ENCODE measurements at places on chromosomes 12 and 14.
A peak's percentile ranks its signal among the peaks of the same experiment; 100 is the strongest.

GRCh38 chr12:131232036-131232435 lies 278.3 kb downstream of the ADGRD1 start:
- DNase-seq: no peak

- no peak for DNase-seq
Observed at GRCh38 chr12:120760349-120761254, 35.0 kb downstream of the ACADS start.

GRCh38 chr12:42275499-42275898 lies 37.5 kb upstream of the YAF2 start:
- no peak for DNase-seq

DNA sequence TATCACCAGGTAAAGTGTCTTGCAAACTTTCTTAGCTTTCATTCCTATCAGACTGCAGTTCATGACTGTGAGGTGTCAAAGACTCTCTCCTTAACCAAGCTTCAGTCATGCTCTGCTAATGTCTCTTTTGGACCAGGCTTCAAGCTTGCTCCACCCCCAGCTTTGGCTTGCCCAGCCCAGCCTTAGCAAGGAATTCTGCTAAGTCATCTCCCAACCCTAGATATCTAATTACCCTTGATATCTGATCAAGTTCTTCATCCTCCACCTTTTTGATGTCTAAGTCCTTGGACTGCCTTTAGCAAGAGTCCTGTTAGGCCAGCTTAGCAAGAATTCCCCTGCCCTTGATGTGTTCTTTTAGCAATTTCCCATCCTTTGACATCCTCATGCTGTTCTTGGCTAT lies 108.9 kb upstream of the FGD4 start:
- DNase-seq: no peak

DNA sequence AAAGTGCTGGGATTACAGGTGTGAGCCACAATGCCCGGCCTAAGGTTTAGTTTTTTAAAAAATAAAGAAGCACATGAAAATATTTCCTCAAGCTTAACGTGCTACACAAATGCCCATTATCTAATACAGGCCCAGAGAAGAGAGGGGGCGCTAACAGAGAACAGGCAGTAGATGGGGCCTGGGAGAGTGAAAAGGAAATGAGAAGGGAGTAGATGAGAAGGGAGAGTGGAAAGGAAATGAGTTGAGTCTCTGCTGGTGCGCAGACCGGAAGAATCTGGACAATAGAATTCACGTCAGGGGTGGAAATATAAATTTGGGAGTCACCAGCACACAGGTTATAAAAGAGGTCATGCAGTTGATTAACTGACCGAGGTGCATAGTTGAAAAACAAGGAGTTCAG lies 10.7 kb downstream of the PXN start:
- no peak for DNase-seq

DNA sequence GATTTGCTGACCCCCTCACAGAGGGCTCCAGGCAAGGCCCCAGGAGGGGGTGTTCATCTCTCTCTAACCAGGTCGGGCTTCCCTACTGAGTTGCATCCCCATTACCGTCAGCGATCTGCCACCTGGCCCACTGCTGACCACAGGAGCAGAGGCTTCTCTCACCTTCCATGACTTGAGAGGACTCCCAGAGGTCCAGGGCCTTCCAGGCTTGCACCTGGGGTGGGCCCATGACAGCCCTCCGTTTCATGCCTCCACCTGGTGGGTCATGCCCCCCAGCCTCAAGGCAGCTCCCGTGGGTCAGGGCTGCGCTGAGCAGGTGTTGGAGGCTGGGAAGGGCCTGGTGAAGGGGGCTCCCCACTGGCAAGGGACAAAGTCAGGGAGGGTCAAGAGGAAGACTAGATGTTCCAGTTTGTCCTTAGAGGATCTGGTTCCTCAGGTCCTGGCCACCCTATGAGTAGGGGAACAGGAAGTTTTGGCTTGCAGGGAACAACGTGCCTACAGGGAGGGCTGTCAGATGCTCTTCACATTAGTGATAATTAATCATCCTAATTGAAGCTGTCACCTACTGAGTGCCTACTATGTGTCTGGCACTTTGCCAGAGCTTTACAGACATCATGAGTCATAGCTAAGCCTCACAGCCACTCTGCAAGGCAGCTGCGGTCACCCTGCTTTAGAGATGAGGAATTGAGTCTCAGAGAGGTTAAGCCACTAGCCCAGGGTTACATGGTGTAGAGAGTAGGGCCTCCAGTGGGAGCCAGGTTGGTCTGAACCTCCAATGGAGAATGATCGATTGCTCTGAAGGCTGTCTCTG lies 13.8 kb downstream of the NFKBIA start:
- DNase-seq: peak; percentile 57

GRCh38 chr14:73998726-73999125 lies 20.4 kb downstream of the ENTPD5 start:
- DNase-seq: no peak

- DNase-seq: no peak
Observed at GRCh38 chr14:22915886-22916521, 2.9 kb downstream of the RBM23 start.

DNA sequence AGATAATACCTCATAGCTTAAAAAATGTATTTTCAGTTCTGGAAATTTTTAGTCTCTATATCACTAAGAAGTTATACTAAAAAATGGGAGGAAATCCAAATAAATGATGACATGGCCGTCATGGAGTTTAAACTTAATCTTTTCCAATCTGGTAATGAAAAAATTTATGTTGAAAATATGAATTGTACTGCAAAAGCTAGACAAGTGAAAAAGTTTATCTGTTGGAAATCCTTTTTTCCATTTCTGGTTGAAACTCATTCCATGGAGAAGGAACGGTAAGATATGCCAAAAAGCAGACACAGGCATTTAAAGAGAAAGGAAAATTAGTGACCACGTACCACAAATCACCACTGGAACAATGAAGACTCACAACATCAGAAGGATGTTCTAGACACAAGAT lies 314.2 kb upstream of the PRICKLE1 start:
- DNase-seq: no peak

DNA sequence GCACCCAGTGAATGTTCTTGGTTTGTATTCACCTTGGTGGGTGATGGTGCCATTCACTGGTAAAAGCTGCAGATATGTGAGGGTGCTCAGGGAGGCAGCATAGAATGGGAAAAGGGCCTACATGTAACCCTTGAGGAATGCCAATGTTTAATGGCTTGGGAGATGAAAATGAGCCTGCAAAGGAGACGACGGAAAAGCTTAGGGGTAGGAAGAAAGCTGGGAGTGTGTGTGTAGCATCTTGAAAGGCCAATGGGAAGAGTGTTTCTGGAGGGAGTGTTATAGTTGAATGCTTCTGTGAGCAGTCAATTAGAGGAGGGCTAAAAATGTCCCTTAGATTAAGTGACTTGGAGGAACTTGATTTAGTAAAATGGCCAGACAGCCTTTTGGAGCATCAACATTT lies 24.9 kb downstream of the PPM1A start:
- no peak for DNase-seq

GRCh38 chr14:65709576-65709975 lies 297.0 kb downstream of the FUT8 start:
- no peak for DNase-seq

DNA sequence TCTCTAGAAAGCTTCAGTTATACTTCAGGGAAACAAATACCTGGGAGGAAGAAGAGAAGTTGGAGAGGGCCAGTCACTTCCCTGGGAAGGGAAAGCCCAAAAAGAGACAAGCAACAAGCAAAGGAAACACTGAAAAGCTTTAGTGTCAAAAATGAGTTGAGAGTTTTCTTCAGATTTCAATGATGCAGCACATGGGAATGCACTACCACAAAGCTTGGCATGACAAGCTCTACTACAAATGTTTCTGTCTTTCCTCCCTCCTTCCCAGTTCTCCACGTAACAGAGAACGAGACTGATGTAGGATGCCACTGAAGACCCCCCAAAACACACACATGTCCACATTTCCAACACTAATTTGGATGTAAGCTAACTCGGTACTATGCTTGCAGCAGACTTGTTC lies 26.8 kb upstream of the ADAMTS20 start:
- DNase-seq: no peak

- peak; percentile 27 for DNase-seq
Observed at GRCh38 chr12:101939856-101940265, 62.5 kb downstream of the DRAM1 start.

DNA sequence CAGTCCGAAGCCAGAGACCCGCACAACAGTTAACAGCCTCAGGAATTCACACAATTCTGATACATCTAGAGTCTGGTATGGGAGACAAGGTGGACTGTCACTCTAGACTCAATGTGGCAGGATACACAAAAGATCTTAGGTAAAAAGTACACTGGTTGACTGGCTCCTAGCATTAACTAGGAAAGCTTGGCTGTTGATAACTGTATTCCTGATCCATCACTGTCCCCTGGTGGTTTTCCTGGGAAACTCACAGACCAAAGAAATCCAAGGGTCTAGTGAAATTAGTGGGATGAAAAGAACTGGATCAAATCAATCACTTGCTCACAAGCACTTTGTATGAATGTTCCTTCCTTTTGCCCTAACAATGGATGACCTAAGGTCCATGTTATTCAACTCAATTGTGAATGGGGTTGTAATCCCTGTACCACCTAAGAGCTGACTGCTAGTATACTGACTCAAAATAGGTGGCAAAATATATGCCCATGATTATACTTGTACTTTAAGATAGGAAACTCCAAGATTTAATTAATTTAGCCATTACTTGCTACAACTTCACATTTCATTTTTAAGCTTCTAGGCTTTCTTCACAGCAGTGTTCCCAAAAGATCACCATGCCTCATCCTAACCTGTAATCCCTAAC lies 14.0 kb downstream of the NPC2 start:
- DNase-seq: no peak

DNA sequence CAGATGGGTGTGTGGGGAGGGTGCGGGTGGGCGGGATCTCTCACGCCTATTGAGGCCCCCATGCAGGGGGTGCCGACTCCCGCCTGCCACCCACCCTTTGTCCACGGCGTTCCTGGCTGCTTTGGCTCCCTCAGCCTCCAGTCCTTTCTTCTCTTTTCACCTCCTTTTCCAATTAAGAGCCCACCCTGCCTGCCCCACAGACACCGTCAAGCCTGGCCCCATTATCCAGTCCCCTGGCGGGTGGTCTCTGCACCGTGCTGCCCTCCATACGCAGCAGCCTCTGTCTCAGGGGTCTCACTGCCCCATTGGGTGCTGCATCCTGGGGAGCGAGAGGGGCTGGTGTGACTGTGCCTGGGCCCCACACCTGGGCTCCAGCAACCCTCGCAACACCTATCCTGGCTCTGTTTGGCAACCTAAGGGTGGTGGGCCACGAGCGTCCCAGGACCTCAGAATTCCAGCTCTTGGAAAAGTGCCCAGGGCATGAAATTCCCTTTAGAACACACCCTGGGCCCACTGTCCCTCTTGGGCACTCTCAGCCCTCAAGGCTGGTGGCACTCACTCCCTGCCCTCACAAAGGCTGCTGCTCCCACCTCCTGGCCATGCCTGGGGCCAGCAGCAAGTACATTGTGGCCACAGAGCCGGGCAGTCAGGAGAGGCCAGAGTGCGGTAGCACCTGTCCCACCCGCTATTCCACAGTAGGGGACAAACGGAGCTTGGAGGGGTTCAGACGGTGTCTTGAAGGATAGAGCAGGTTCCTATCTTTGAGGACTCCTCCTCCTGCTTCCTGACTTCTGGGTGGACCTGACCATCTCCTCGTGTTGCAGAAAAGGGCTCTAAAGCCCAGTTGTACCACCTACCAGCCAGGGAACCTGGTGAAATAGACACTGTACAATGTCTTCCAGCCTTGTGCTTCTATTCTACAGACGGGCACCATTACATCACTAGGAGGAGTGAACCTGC lies 114.1 kb downstream of the KIF26A start:
- DNase-seq: peak; percentile 12

- no peak for DNase-seq
Observed at GRCh38 chr12:12445165-12445881, 88.4 kb downstream of the BORCS5 start.

GRCh38 chr14:68813318-68813838 lies 20.5 kb upstream of the ZFP36L1 start:
- peak; percentile 20 for DNase-seq

DNA sequence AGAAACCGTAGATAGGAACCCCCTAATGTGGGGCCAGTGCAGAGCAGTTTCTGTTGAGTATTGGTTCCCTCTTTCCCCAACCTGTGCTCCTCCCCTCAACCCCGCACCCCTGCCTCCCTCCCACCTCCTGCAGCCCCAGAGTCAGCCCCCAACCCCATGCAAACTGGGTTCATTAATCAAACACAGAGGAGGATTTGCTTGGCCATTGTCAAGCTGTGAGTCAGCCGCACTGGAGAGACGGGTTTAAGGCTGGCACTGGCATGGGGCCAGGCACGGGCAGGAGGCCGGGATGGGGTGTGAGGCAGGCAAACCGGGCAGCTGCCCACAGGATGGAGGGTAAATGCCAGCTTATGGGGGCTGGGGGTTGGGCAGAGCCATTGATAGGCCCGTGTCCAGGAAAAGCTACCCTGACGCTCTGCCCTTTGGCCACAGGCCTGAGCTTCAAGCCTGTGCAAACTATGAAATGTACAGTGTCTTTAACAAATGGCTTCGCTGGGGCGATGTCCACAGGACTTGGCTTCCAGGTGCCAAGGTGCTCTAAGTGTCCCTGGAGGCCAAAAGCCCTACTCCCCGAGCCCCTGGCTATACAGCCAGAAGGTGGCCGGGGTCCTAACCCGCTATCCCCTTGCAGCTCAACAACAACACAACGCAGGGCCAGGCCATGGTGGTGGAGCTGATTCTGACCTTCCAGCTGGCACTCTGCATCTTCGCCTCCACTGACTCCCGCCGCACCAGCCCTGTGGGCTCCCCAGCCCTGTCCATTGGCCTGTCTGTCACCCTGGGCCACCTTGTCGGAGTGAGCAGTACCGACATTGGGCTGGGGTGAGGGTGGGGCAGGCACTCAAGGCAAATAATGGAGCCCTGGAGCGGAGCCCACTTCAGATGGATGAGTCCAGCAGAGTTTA lies 1.4 kb downstream of the AQP5 start:
- no peak for DNase-seq

- no peak for DNase-seq
Observed at GRCh38 chr12:127130506-127131124, 1136.4 kb upstream of the TMEM132C start.

GRCh38 chr12:22215467-22216253 lies 118.8 kb downstream of the ST8SIA1 start:
- no peak for DNase-seq

DNA sequence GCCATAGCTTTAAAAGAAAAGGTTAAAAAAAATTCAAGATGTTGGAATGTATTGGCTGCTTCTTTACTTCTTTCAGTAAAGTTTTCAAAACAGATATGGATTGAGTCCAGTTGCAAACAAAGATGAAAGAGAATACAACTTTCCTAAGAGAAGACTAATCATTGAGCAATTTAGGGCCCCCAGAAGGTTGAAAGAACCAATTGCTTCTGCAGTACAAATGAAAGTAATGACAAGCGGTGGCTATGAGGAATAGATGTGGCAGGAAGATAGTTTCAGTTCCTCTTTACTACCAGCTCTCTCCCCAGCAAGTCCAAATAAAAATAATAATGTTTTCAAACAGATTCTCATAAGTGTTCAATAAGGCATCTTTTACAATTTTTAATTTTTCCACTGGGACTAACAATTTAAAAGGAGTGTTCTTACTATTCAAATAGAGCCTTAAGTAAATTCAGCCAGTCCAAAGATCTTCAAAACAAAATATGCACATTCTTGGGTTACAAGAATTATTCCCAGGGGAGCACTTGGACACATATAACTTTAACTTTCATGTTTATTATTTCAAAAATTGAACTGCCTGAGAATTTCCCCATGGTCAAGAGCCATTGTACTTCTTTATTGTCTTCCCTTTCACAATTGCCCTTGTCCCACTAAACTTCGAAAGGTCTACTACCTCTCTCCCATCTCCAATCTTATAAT lies 62.3 kb upstream of the PPP1R12A start:
- DNase-seq: peak; percentile 63

- DNase-seq: no peak
Observed at GRCh38 chr14:100523131-100523842, 63.9 kb downstream of the BEGAIN start.

All from GM13976 (cell line).